Neuronal stem cell (in vitro differentiated cells): ENCODE measurements at places on chromosomes 7 and 10.

DNA sequence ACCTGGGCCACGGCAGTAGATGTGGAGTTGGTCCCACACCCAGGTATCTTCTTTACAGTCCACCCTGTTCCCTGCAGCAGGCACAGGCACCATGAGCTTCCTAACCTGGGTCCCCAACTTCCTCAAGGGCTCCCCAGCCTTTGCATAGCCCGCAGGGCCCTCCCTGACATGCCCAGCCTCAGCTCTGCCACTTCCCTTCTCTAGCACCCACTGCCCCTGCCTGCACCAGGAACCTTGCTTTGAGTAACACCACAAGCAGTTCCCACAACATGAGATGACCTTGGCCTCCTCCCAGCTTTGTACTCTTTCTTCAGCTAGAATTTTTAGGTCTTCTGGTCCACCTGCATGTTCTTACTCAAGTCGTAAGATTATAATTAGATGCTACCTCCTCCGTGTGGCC, 92.2 kb upstream of the ZPBP start:
- no peak for DNase-seq

- DNase-seq: no peak
These were observed 101.8 kb upstream of the FZD1 start for GRCh38 chr7:91162436-91162835.

DNA sequence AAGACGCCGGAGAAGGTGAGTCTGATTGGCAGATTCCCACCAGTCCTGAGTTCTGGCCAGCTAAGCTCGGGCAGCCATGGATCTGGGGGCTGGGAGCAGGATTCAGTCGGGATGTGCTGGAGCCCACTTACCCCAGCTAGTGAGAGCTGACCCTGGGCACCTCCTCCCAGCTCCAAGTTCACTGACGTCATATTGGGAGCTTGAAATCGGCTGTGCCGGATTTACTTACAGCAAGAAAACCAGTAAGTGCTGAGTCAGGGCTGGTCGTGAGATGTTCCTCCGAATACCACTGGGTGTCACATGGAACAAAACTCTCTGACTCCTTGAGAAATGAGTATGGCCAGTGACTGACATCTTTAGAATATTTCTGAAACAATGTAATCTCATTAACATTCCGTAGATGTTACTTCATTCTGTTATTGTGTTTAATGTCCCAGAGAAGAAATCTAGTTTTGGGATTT, 621.2 kb downstream of the SDK1 start:
- peak; percentile 6 for DNase-seq

- DNase-seq: peak; percentile 63
These were observed 214.0 kb upstream of the PRSS1 start for GRCh38 chr7:142535123-142535779.

- no peak for DNase-seq
These were observed 61.6 kb downstream of the ENO4 start for GRCh38 chr10:116910910-116911309.

DNA sequence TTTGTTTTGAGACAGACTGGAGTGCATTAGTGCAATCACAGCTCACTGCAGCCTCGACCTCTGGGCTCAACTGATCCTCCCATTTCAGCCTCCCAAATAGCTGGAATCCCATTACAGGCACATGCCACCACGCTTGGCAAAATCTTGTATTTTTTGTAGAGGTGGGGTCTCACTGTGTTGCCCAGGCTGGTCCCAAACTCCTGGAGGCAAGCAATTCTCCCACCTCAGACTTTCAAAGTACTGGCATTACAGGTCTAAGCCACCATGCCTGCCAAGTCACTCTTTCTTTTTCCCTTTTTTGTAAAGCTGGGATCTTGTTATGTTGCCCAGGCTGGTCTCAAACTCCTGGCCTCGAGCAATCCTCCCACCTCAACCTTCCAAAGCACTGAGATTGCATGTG, 8.3 kb upstream of the NPC1L1 start:
- DNase-seq: no peak

DNA sequence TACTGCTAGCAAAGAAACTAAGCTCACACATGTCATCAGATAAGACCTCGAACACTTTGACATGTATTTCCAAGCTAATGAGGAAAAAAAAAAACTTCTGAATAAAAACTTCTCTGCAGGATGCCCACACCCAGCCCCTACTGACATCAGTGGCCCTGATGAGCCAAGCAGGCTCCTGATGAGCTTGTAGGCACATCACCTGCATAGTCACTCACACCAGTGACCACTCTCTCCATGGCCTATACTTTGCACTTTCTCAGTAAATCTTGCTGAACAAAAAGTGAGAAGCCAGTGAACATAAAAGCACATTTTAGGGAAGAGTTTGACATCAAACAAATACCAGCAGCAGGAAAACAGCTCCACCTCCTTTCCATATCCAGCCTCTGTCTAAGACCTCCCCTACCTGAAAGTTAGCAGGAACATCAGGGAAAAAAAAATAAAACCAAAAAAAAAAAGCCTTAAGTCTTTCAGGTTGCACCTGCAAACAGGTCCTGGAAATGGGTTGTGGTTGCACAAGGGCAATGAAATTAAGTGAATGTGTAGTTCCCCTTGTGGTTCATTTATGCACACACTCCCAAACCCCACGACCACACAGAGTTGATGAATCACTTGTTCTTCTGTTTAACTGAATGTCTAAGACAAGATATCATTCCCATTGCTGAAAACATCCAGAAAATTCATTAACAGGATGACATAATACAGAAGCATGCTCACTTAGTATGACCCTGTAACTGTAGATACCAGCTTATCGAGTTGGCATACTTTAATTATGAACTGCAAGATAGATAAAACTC, 205.2 kb upstream of the PDE1C start:
- DNase-seq: no peak

- DNase-seq: no peak
These were observed 18.8 kb downstream of the PLEKHA1 start for GRCh38 chr10:122393288-122393687.

GRCh38 chr7:128217967-128218652, 23.0 kb upstream of the LEP start:
- DNase-seq: no peak
